ENCODE measurements at places on chromosomes 6 and 20. TPM values are rescaled to one million over a fixed set of nuclear protein-coding genes. Genes with fewer than 3 reads are reported as not detected.

SPAG4 gene
- 3.0 TPM for total RNA-seq

EMILIN3 gene
- 0.83 TPM for total RNA-seq

GTSF1L gene
- not detected for total RNA-seq

- H3K27me3 ChIP-seq: no peaks in the 10 kb centered on the region
- H3K36me3 ChIP-seq: no peaks in the 10 kb centered on the region
- H3K27ac ChIP-seq: no peak overlapping the region
- DNase-seq: no peak
- H3K4me3 ChIP-seq: no peak overlapping the region
- peaks cover 6% of the 10 kb centered on the region for H3K4me1 ChIP-seq
Observed at GRCh38 chr6:54003316-54003715, 107.9 kb upstream of the MLIP start.

- no peak for DNase-seq
- no peak overlapping the region for H3K27ac ChIP-seq
- H3K36me3 ChIP-seq: no peaks in the 10 kb centered on the region
Observed at GRCh38 chr20:8095648-8096572, 36.2 kb upstream of the PLCB1 start.
